ENCODE measurements at places on chromosomes 6 and 20.

- DNase-seq, result no peak
These were observed 141.6 kb downstream of the DHX35 start for GRCh38 chr20:39103732-39104131.

DNA sequence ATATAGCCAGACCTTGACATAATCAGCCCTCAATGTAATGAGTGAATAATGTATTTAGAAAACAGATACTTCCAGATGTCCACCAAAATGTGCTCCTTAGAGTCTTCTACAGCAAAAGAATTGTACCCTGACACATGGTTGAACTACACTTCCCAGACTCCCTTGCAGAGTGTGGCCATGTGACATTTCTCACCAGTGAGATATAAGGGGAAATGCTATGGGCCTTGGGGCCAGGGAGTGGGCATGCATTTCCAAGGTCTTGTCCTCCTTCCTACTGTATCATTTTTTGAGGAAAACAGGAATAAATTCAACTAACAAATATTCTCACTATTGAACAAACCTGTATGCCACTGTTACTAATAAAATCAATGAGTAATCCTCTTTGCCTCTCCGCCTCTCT is 211.4 kb upstream of the SMLR1 start:
- DNase-seq, result no peak

DNA sequence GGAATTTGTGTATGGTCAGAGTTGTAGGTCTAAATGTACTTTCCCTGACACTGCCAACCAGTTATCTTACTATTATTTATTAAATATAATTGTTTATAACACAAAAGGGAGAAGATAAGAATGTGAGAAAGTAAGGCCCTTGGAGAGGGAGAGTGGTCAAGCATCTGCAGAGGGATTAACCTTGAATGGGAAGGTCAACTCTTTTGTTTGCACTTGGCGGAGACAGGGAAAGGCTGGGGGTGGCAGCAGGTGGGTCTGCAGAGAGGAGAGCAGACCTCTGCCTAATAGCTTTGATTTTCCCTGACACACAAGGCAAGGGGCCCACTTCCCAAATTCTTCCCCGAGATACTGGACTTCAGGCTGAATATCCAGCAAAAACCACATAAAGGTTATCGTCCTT is 4.2 kb downstream of the LRP11 start:
- no peak for DNase-seq

GRCh38 chr20:56423211-56423610 is 11.2 kb downstream of the CASS4 start:
- no peak for DNase-seq

DNA sequence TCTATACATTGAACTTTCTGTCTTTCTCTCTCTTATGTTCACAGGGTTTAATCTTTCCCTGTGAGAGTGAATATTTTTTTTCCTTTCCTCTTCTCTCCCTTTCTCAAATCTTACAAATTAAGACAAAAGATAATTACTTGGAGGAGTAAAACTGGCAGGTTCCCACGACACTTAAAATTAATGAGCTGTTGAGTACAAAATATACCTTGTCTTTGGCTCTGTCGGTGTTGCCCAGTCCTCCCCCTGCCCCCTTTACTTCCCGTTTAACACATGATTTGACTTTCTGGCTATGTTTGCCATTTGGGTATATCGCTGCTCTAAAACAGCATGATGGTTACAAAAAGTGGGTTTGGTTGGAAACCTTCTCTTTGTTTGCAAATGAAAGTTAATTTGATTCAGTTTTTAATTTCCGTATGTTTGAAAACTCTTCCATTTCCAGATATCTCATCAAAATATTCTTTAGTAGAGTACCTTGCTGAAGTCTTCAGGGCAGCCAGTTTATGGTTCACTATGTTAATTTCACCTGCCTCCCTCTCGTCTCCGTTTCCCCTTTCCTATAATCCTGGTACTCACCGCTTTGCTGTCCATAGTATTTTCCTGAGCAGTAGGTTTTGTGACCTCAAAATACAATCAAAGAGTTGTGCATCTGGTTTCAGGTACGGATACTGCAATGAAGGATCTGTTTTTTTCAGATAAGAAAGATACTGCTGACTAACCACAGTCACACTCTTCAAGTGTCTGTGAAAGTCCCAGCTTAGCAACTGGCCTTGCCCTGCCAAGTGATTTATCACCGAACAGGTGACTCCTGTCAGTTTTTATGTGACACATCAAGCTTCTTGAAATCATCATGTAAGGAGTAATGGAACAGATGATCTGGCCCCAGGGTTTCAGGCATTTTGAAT is 181.2 kb downstream of the DTNBP1 start:
- DNase-seq, result no peak

GRCh38 chr6:85747666-85748065 is 105.0 kb upstream of the SYNCRIP start:
- no peak for DNase-seq

All from NCI-H1694 treated with DMSO at 0.1 percent for 48 hours (cell line).